ENCODE measurements at places on chromosomes 4 and X.
A peak's percentile ranks its signal among the peaks of the same experiment; 100 is the strongest.

GRCh38 chrX:35416782-35417181 lies 381.4 kb upstream of the MAGEB16 start:
- H3K4me1 ChIP-seq, result no peaks in the 10 kb centered on the region
- no peaks in the 10 kb centered on the region for H3K36me3 ChIP-seq
- no peak overlapping the region for H3K4me3 ChIP-seq
- no peak for DNase-seq

- H3K27ac ChIP-seq, result no peak overlapping the region
- H3K27me3 ChIP-seq, result peaks cover 9% of the 10 kb centered on the region
- H3K4me3 ChIP-seq, result no peak overlapping the region
- peaks cover 16% of the 10 kb centered on the region for H3K4me1 ChIP-seq
- no peaks in the 10 kb centered on the region for H3K36me3 ChIP-seq
Measured at GRCh38 chr4:120918788-120919187, 3.7 kb downstream of the PRDM5 start.

DNA sequence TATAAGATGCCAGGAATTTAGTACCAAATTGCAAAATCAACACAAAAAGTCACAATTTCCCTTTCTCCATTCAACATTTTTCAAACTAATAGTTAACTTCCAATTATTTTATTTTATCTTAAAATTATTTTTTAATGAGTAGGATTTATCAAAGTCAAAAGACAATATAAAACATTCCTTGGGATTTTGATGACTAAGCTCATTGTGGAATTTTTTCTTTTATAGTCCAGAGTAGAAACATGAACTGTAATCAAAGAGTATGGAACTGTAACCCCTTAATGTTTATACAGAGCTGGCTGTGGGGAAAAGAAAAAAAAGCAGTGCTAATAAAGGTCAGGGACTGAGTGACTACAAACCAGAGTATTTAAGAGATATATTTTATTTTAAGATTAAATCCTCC lies 368.6 kb upstream of the CPXCR1 start:
- H3K4me1 ChIP-seq, result no peaks in the 10 kb centered on the region
- H3K36me3 ChIP-seq, result no peaks in the 10 kb centered on the region
- DNase-seq, result no peak

DNA sequence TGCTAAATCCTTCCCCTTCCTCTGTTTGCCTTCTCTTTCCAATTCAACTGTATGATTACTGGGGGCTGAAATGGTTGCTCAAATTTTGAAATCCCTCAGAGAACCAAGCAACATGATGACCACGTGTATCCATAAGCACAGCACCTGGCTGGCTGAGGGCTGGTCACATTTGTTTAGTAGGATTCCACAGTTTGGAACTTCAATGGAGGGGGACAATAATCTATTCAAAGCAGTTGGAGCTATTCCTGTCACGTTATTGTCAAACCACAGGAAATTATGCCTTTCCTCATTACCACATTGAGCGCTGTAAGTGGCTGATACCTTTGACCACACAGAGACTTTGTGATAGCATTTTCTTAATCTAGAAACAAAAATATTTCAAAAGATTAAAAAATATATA lies 7.0 kb downstream of the TMSB4X start:
- peak overlapping the region; percentile 10 for H3K4me3 ChIP-seq
- no peaks in the 10 kb centered on the region for H3K27me3 ChIP-seq
- peaks cover 10% of the 10 kb centered on the region for H3K36me3 ChIP-seq
- no peak for DNase-seq
- peak overlapping the region; percentile 36 for H3K27ac ChIP-seq

DNA sequence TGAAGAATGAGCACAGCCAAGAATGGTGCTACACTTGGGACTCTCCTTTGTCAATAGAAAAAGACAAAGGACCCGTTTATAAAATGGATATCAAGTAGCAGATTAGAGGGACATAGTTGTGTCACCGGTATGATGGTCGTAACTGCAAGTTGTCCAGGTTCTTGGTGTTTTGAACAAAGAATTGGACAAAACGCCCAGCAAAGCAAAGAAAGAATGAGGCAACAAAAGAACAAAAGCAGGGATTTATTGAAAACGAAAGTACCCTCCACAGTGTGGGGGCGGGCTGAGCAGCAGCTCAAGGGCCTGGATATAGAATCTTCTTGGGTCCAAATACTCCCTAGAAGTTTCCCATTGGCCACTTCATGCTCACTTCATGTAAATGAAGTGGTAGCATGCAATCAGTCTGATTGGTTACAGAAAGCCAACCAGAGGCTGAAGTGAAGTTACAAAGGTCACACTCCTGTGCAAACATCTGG lies 54.7 kb downstream of the SHROOM3 start:
- H3K4me3 ChIP-seq, result no peak overlapping the region
- H3K4me1 ChIP-seq, result no peaks in the 10 kb centered on the region
- H3K27me3 ChIP-seq, result no peaks in the 10 kb centered on the region
- no peak overlapping the region for H3K27ac ChIP-seq
- no peaks in the 10 kb centered on the region for H3K36me3 ChIP-seq

GRCh38 chr4:181502611-181503010 lies 740.6 kb upstream of the TENM3 start:
- no peaks in the 10 kb centered on the region for H3K4me1 ChIP-seq
- no peak overlapping the region for H3K4me3 ChIP-seq
- DNase-seq, result no peak
- H3K27ac ChIP-seq, result no peak overlapping the region

DNA sequence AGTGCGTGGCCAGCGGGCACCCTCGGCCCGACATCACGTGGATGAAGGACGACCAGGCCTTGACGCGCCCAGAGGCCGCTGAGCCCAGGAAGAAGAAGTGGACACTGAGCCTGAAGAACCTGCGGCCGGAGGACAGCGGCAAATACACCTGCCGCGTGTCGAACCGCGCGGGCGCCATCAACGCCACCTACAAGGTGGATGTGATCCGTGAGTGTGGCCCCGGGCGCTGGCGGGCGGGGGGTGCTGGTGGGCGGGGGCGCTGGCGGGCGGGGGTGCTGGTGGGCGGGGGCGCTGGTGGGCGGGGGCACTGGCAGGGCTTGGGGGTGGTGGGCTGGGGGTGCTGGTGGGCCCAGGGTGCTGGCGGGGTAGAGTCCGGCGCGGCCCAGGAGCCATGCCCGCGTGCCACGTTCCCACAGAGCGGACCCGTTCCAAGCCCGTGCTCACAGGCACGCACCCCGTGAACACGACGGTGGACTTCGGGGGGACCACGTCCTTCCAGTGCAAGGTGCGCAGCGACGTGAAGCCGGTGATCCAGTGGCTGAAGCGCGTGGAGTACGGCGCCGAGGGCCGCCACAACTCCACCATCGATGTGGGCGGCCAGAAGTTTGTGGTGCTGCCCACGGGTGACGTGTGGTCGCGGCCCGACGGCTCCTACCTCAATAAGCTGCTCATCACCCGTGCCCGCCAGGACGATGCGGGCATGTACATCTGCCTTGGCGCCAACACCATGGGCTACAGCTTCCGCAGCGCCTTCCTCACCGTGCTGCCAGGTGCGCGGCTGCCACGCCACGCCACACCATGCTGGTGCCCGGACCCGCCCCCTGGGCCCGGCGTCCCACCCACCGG lies 12.7 kb downstream of the FGFRL1 start:
- H3K36me3 ChIP-seq, result peaks cover 4% of the 10 kb centered on the region
- peaks cover 20% of the 10 kb centered on the region for H3K4me1 ChIP-seq
- DNase-seq, result no peak
- no peaks in the 10 kb centered on the region for H3K27me3 ChIP-seq
- H3K4me3 ChIP-seq, result no peak overlapping the region
- H3K27ac ChIP-seq, result no peak overlapping the region

DNA sequence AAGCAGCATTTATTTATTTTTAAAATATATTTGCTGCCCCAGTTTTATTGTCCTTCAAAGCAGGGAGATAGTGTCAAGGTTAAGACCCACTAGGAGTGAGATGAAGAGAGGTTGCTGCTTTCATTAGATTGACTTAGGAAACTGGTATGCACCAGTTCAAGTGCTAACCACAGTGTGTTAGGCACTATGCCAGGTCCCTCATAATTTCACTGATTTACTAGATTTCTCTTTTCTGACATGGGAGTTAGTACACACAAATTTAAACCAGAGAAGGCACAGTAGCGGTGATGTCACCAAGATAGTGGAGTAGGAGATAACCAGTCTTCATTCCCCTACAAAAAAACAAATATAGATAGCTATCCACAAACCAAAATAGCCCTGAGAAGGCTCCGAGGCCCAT lies 14.3 kb downstream of the RRAGB start:
- H3K27ac ChIP-seq, result no peak overlapping the region
- H3K4me3 ChIP-seq, result no peak overlapping the region
- peaks cover 50% of the 10 kb centered on the region for H3K36me3 ChIP-seq
- no peaks in the 10 kb centered on the region for H3K4me1 ChIP-seq
- H3K27me3 ChIP-seq, result no peaks in the 10 kb centered on the region
- no peak for DNase-seq

DNA sequence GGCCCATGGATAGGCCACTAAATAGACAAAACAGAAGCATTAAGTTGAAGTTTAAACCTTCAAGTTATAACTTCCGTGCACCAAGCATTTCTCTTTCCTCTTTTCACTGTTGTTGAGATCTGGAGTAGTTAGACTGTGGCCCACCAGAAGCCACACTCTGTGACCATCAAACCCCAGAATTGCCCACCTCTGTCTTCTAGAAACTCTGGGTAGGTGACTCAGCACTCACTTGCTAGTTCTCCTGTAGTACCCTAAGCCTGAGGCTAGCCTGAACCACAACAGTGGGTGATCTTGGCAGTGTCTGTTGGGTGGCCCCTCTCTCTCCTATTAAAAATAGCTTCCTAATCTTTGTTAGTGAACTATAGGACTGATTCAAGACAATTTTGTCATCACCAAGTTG lies 24.6 kb upstream of the CD40LG start:
- no peak overlapping the region for H3K4me3 ChIP-seq
- no peaks in the 10 kb centered on the region for H3K27me3 ChIP-seq
- H3K27ac ChIP-seq, result no peak overlapping the region
- H3K4me1 ChIP-seq, result peaks cover 59% of the 10 kb centered on the region

DNA sequence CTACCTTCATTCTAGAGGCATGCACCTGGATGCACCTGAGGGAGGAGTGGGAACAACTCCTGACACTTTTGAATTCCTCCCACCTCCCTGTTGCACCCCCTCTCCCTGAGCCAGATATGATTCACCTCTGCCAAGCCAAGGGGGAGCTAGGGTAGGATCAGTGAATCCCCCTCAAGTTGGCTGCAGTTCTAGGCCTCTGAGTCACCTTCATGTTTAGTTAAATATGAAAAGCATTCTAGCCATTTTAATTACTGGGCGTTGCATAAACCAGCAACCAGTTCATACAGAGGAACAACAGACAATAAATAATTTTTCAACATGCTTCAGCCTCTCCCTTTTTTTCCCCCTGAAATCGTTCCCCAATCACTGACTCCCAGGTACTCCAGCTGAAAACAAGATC lies 1440.2 kb downstream of the ADGRL3 start:
- H3K27me3 ChIP-seq, result no peaks in the 10 kb centered on the region
- H3K4me1 ChIP-seq, result no peaks in the 10 kb centered on the region
- H3K36me3 ChIP-seq, result no peaks in the 10 kb centered on the region
- H3K4me3 ChIP-seq, result no peak overlapping the region
- no peak for DNase-seq
- no peak overlapping the region for H3K27ac ChIP-seq

DNA sequence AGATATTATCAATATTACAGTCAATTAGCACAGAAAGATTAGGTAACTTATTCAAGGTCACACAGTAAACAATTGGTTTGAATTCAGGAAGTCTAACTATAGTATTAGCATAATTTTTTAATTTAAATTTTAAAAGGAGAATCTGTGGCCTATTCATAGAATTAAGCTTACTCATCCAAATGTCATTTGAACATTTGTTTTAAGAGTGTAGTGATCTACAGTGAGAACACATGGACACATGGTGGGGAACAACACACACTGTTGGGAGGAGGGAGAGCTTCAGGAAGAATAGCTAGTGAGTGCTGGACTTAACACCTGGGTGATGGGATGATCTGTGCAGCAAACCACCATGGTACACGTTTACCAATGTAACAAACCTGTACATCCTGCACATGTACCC lies 48.3 kb downstream of the MEPE start:
- no peaks in the 10 kb centered on the region for H3K36me3 ChIP-seq
- H3K27ac ChIP-seq, result no peak overlapping the region
- H3K4me1 ChIP-seq, result no peaks in the 10 kb centered on the region
- DNase-seq, result no peak
- H3K4me3 ChIP-seq, result no peak overlapping the region

GRCh38 chrX:41335958-41336331 lies 2.0 kb downstream of the DDX3X start:
- no peak for DNase-seq
- peak overlapping the region; percentile 98 for H3K27ac ChIP-seq
- H3K27me3 ChIP-seq, result no peaks in the 10 kb centered on the region
- H3K36me3 ChIP-seq, result peaks cover 29% of the 10 kb centered on the region
- H3K4me3 ChIP-seq, result peak overlapping the region; percentile 100
- peaks cover 22% of the 10 kb centered on the region for H3K4me1 ChIP-seq

DNA sequence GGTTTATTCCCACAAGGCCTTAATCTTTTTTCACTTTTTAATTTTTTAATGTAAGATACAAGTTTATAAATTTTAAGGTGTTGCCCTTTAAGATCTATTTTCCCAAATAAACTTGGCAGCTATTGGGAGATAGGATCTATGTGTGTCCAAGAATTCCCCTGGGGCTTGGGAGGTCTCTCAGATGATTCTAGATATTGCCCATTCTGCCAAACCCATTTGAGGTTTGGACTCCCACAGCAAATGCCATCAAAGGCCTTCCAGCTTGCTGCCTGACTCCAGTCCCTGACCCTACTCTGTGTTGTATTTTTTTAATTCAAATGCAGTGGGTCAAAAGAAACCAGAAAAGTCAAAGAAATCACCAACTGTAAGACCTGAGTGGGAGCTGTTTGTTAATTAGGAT lies 120.0 kb upstream of the CHRDL1 start:
- no peak overlapping the region for H3K4me3 ChIP-seq
- no peak for DNase-seq
- H3K27ac ChIP-seq, result no peak overlapping the region
- H3K27me3 ChIP-seq, result no peaks in the 10 kb centered on the region
- H3K36me3 ChIP-seq, result no peaks in the 10 kb centered on the region
- H3K4me1 ChIP-seq, result no peaks in the 10 kb centered on the region

GRCh38 chrX:150482537-150483206 lies 85.7 kb upstream of the MTM1 start:
- peak; percentile 1 for DNase-seq
- H3K4me1 ChIP-seq, result peaks cover 20% of the 10 kb centered on the region
- H3K4me3 ChIP-seq, result no peak overlapping the region
- H3K27me3 ChIP-seq, result no peaks in the 10 kb centered on the region

GRCh38 chrX:153614818-153615217 lies 15.9 kb upstream of the CCNQ start:
- no peak overlapping the region for H3K4me3 ChIP-seq
- peaks cover 16% of the 10 kb centered on the region for H3K4me1 ChIP-seq
- H3K27me3 ChIP-seq, result no peaks in the 10 kb centered on the region
- no peaks in the 10 kb centered on the region for H3K36me3 ChIP-seq

- no peak overlapping the region for H3K4me3 ChIP-seq
- no peaks in the 10 kb centered on the region for H3K36me3 ChIP-seq
- no peaks in the 10 kb centered on the region for H3K27me3 ChIP-seq
- no peaks in the 10 kb centered on the region for H3K4me1 ChIP-seq
Measured at GRCh38 chrX:29082558-29082957, 495.3 kb downstream of the IL1RAPL1 start.

- H3K4me1 ChIP-seq, result no peaks in the 10 kb centered on the region
- no peaks in the 10 kb centered on the region for H3K36me3 ChIP-seq
Measured at GRCh38 chrX:111361751-111362150, 50.2 kb downstream of the DCX start.
